ENCODE measurements at places on chromosomes 4 and X.

- no peak for DNase-seq
These were observed 97.4 kb downstream of the GPM6A start for GRCh38 chr4:175714686-175715085.

GRCh38 chr4:152032722-152033131 lies 271.9 kb upstream of the GATB start:
- no peak for DNase-seq

- no peak for DNase-seq
These were observed 148.6 kb downstream of the KIT start for GRCh38 chr4:54806351-54806750.

GRCh38 chr4:148786699-148787098 lies 344.5 kb upstream of the NR3C2 start:
- DNase-seq = no peak

GRCh38 chrX:130631011-130631410 lies 229.2 kb downstream of the RBMX2 start:
- DNase-seq = peak; percentile 10

GRCh38 chrX:70498129-70498528 lies 53.5 kb downstream of the DLG3 start:
- DNase-seq = no peak

DNA sequence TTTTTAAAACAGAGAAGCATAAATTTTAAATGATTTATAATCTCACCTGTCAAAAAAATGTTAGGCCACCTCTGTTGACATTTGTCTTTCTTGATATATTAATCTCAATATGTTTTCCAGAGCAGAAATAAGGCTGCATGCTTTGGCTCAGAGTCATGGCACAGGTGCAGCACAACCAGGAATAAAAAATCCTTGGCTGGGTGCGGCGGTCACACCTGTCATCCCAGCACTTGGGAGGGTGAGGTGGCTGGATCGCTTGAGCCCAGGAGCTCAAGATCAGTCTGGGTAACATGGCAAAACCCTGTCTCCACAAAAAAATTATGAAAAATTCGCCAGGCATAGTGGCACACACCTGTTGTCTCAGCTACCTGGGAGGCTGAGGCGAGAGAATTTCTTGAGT lies 18.1 kb downstream of the CPLX1 start:
- no peak for DNase-seq

DNA sequence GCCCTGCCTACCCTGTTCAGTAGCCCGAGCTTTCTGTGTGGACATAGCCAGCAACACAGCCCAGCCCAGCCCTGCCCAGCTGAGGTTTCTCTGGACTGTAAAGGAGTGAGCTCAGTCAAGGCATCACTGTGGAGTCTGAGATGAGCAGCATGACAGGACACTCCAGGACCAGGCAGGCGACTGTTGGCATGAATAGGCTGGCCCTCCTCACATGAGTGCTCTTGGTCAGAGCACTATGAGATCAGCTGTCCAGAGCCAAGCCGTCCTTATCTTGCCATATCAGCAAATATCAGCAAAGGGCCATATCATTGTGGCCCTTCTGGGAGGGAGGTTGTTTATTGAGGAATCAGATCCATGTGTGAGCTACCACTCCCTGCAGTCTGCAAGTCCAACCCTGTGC lies 30.9 kb downstream of the REELD1 start:
- DNase-seq = peak; percentile 27

GRCh38 chr4:103074744-103075434 lies 1.7 kb downstream of the SLC9B2 start:
- no peak for DNase-seq

- no peak for DNase-seq
These were observed 30.6 kb downstream of the GUCY1B1 start for GRCh38 chr4:155789391-155789790.

- no peak for DNase-seq
These were observed 67.7 kb downstream of the SMIM20 start for GRCh38 chr4:25981749-25982148.

- no peak for DNase-seq
These were observed 1.5 kb downstream of the GSTCD start for GRCh38 chr4:105710012-105710600.

- DNase-seq = peak; percentile 83
These were observed 85.0 kb downstream of the ALPK1 start for GRCh38 chr4:112381996-112382692.
